ENCODE measurements at places on chromosomes 11 and 22.
A peak's percentile ranks its signal among the peaks of the same experiment; 100 is the strongest.

- H3K36me3 ChIP-seq: no peaks in the 10 kb centered on the region
- peak; percentile 36 for DNase-seq
- H3K4me1 ChIP-seq: peaks cover 17% of the 10 kb centered on the region
- peak overlapping the region; percentile 78 for H3K4me3 ChIP-seq
Measured at GRCh38 chr11:7512525-7513233, 1.1 kb upstream of the PPFIBP2 start.

GRCh38 chr22:44697423-44698141 is 4.4 kb upstream of the PRR5 start:
- H3K36me3 ChIP-seq: no peaks in the 10 kb centered on the region
- H3K27ac ChIP-seq: peak overlapping the region; percentile 50
- no peak for DNase-seq
- H3K27me3 ChIP-seq: peaks cover 22% of the 10 kb centered on the region
- no peak overlapping the region for H3K4me3 ChIP-seq
- H3K4me1 ChIP-seq: peaks cover 13% of the 10 kb centered on the region

- H3K36me3 ChIP-seq: no peaks in the 10 kb centered on the region
- no peak overlapping the region for H3K4me3 ChIP-seq
- DNase-seq: no peak
Measured at GRCh38 chr11:86931548-86932258, 23.5 kb downstream of the FZD4 start.

- H3K27ac ChIP-seq: no peak overlapping the region
- no peaks in the 10 kb centered on the region for H3K4me1 ChIP-seq
- DNase-seq: no peak
- H3K27me3 ChIP-seq: no peaks in the 10 kb centered on the region
- H3K4me3 ChIP-seq: no peak overlapping the region
Measured at GRCh38 chr11:102197670-102198139, 87.5 kb downstream of the YAP1 start.

DNA sequence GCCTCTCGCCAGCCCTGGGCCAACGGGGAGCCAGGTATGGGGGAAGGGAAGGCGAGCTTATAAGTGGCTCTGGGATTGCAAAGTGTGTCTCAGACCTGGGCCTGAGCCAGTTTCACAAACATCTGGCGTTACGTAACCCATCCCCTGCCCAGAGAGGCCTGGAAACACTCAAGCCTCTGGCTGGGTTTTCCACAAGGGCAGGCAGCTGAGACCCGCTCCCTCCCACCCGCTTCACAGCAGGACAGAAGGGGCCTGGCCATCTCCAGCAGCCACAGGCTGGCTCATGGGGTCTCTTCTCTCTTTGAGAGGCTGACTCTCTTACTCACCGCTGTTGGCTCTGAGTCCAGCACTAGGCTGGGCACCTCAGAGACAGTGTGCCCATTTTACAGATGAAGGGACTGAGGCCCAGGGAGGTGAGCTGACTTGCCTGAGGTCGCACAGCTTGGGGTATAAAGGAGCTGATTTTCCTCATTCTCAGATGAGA is 44.5 kb downstream of the TRIOBP start:
- H3K36me3 ChIP-seq: no peaks in the 10 kb centered on the region
- peaks cover 15% of the 10 kb centered on the region for H3K4me1 ChIP-seq
- H3K27ac ChIP-seq: peak overlapping the region; percentile 74
- DNase-seq: no peak
- H3K27me3 ChIP-seq: no peaks in the 10 kb centered on the region

- H3K4me3 ChIP-seq: no peak overlapping the region
- H3K4me1 ChIP-seq: peaks cover 4% of the 10 kb centered on the region
- DNase-seq: no peak
- no peak overlapping the region for H3K27ac ChIP-seq
Measured at GRCh38 chr22:22681221-22681739, 36.9 kb downstream of the GGTLC2 start.

GRCh38 chr11:78261367-78261766 is 72.6 kb downstream of the USP35 start:
- DNase-seq: no peak
- H3K27me3 ChIP-seq: no peaks in the 10 kb centered on the region
- no peaks in the 10 kb centered on the region for H3K36me3 ChIP-seq
- H3K4me3 ChIP-seq: no peak overlapping the region
- no peak overlapping the region for H3K27ac ChIP-seq
- peaks cover 15% of the 10 kb centered on the region for H3K4me1 ChIP-seq

GRCh38 chr22:24060375-24060788 is 49.3 kb downstream of the CABIN1 start:
- peak overlapping the region; percentile 20 for H3K27ac ChIP-seq
- DNase-seq: no peak
- H3K27me3 ChIP-seq: no peaks in the 10 kb centered on the region
- peaks cover 96% of the 10 kb centered on the region for H3K36me3 ChIP-seq

DNA sequence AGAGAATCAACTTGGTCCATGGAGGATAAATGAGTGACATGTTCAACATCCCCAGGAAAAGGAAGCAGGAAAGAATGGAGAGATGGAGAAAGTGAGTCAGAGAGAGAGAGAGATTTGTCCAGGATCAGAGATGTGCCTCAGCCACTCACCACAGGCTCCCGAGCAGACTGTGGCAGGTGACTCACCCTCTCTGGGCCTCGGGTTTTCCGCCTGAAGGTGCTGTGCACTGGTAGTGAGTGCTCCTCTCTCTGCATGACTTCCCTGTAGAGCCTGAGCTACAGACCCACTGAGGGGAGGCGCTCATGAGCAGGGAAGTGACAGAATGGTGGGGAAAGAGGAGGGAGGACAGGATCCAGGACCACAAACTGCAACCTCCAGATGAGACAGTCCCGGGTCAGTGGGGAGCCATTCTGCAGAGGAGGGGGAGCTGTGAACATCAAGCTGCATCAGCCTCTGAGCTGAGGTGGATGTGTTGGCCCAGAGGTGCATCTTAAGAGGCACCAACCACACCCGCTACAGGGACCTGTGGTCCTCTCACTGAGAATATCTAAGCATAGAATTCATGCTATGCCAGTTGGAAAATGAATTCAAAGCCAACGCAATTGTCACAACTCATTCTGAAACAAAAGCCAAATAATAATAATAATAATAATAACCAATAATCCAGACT is 433.4 kb downstream of the BRD1 start:
- no peak overlapping the region for H3K4me3 ChIP-seq
- H3K4me1 ChIP-seq: no peaks in the 10 kb centered on the region
- H3K27ac ChIP-seq: no peak overlapping the region
- no peaks in the 10 kb centered on the region for H3K36me3 ChIP-seq
- no peak for DNase-seq

GRCh38 chr11:20451568-20451967 is 64.1 kb downstream of the PRMT3 start:
- H3K27ac ChIP-seq: no peak overlapping the region
- no peak overlapping the region for H3K4me3 ChIP-seq
- no peak for DNase-seq

- H3K4me3 ChIP-seq: no peak overlapping the region
- H3K27me3 ChIP-seq: no peaks in the 10 kb centered on the region
- no peak for DNase-seq
- H3K4me1 ChIP-seq: no peaks in the 10 kb centered on the region
- no peaks in the 10 kb centered on the region for H3K36me3 ChIP-seq
Measured at GRCh38 chr11:38448284-38448683, 1850.2 kb upstream of the RAG2 start.

DNA sequence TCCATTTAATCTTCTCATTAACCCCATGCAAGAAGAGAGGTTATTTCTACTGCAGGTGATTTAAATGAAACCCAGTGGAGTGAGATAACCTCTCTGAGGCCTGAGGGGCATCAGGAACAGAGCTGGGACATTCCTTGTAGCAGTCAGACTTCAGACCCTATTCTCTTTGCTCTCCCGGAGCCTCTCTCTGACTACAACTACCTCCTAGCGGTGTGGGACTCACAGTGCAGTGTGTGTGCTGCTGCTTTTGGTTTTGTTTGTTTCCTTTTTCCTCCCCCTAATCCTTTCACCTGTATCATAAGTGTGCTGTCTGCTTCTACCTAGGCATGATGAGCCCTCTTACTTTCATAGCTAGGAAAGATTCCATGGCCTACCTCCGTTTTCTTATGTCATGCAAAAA is 769.6 kb downstream of the NTM start:
- H3K36me3 ChIP-seq: no peaks in the 10 kb centered on the region
- H3K4me3 ChIP-seq: no peak overlapping the region
- no peaks in the 10 kb centered on the region for H3K27me3 ChIP-seq
- H3K27ac ChIP-seq: no peak overlapping the region
- DNase-seq: no peak

DNA sequence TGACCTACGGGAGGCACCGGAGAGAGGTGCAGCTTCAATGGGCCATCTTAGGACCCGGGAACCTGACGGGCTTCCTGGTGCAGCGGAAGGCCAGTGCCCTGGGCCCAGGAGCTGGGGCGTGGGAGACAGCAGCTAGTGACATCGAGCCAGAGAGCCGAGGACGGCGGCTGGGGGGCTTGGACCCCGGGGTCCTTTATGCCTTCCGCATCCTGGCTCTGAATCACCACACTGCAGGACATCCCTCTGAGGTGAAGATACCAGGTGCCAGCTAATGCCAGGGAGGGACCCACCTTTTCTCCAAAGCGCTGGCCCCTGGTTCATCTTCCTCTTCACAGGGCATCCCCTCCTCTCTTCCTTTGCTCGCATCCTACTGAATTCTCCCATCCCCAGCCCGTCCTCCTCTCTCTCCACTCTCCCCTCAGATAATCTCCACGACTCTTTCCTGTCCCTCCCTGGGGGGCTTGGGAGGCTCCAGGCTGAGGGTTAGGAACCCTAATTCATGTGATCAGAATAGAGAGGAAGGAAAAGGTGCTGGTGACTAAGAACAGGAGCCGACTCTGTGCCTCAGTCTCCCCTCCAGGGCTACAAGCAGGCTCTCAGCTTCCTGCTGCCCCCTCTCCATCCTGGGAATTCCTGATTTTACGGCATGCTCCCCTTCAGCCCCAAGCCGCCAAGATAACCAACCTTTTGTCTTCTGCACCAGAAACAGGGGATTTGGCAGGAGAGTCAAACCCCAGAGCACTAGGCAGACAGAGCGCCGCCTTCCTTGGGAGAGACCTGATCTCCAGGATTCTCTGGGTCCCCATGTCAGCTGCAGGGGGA is 8.5 kb downstream of the VSIG10L2 start:
- no peaks in the 10 kb centered on the region for H3K36me3 ChIP-seq
- no peak overlapping the region for H3K4me3 ChIP-seq
- H3K27ac ChIP-seq: no peak overlapping the region
- H3K4me1 ChIP-seq: peaks cover 23% of the 10 kb centered on the region
- no peaks in the 10 kb centered on the region for H3K27me3 ChIP-seq

- H3K36me3 ChIP-seq: no peaks in the 10 kb centered on the region
- H3K4me3 ChIP-seq: no peak overlapping the region
- no peak for DNase-seq
- peak overlapping the region; percentile 73 for H3K27ac ChIP-seq
- no peaks in the 10 kb centered on the region for H3K27me3 ChIP-seq
Measured at GRCh38 chr11:70901951-70902521, 350.3 kb downstream of the SHANK2 start.

- no peak overlapping the region for H3K27ac ChIP-seq
- H3K4me3 ChIP-seq: no peak overlapping the region
- H3K36me3 ChIP-seq: peaks cover under 1% of the 10 kb centered on the region
- peaks cover 14% of the 10 kb centered on the region for H3K4me1 ChIP-seq
- DNase-seq: no peak
- H3K27me3 ChIP-seq: no peaks in the 10 kb centered on the region
Measured at GRCh38 chr11:120403966-120404365, 67.8 kb downstream of the ARHGEF12 start.

DNA sequence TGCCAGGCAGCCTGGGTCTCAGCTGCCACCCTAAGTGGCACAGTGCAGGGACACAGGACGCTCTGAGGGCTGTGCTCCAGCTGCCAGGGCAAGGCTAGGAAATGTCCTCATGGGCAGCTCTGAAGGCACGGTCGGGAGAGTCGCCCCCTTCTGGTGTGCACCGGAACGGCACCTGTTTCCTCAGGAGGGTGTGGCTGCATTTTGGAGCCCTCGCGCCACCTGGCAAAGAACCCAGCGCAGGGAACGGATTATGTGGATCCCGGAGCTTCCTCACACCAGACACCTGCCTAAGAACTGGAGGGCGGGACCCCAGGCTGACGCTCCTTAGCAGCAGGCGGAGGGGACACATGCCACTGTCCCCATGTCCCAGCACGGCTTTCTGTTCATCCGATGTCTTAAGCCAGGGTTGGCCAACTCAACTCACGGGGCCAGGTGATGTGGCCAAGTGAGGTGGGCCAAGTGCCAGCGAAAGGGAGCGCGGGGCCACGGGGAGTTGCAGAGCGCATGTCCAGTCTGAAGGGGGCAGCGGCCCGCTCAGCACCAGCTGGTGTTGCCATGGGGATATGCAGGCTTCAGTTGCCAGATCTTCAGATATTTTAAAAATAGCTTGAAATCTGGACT is 5.1 kb upstream of the SLC22A8 start:
- H3K36me3 ChIP-seq: no peaks in the 10 kb centered on the region
- DNase-seq: no peak
- H3K4me3 ChIP-seq: no peak overlapping the region
- no peak overlapping the region for H3K27ac ChIP-seq
- peaks cover 23% of the 10 kb centered on the region for H3K4me1 ChIP-seq

DNA sequence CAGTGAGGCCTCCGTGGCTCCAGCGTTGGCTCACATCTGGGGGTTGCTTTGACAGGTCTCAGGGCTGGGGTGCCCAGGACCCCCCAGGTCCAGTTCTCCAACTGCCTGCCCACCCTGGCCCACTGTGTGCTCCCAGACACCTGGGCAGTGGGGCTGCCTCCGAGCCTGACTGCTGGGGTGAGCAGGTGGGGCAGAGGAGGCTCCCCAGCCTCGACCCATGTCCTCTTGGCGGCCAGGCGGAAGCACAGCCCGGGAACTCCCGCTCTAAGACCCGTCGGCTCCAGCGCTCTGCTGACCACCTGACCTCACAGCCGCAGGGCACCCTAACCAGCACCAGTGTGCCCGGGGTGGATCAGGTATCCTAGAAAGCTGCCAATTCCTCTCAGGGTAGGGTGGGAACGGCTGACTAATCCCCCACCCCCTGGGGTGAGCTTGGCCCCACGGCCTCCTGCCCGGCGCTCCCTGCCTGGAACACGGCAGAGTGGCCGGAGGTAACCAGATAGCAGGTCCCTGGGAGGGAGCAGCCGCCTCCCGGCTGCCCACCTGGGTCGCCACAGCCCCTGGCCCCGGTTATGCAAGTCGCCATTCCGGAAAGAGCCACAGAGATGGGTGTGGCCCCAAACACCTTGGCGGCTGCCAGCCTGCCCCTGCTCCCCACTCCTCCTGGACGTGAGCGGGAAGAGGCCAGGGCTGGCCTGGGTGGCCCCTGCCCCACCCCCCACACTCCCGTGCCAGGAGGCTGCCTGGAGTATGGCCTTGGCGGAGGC is 19.2 kb upstream of the MUC5B start:
- H3K36me3 ChIP-seq: no peaks in the 10 kb centered on the region
- peaks cover 25% of the 10 kb centered on the region for H3K4me1 ChIP-seq
- no peak overlapping the region for H3K27ac ChIP-seq
- H3K27me3 ChIP-seq: peaks cover 95% of the 10 kb centered on the region
- no peak overlapping the region for H3K4me3 ChIP-seq
- DNase-seq: no peak
